ENCODE measurements at places on chromosomes 6 and 20. TPM values are rescaled to one million over a fixed set of nuclear protein-coding genes. Genes with fewer than 3 reads are reported as not detected.

DNA sequence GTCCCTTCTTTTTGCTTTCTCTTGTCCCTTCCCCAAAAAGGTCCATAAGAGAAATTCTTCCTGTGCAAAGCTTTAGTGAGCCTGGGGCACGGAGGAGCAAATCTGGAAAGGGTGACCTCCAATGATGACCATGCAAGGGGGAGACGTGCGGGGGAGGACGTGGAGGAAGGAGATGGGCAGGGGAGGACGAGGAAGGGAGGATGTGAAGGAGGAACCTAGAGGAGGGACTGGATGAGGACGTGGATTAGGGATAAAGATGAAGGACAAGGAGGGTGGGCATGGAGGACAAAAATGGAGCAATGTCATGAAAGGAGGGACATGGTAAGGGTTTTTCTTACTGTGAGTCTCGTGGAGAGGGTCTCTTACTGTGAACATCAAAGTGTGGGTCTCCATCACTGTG lies 139.5 kb downstream of the ERMARD start:
- peak; percentile 91 for DNase-seq
- H3K27ac ChIP-seq = no peak overlapping the region
- H3K4me3 ChIP-seq = no peak overlapping the region

- H3K27me3 ChIP-seq = no peaks in the 10 kb centered on the region
- no peaks in the 10 kb centered on the region for H3K4me1 ChIP-seq
- H3K27ac ChIP-seq = no peak overlapping the region
- H3K4me3 ChIP-seq = no peak overlapping the region
- no peak for DNase-seq
Observed at GRCh38 chr6:7295916-7296315, 17.1 kb downstream of the SSR1 start.

GRCh38 chr6:1988843-1989242 lies 256.6 kb downstream of the GMDS start:
- H3K4me3 ChIP-seq = no peak overlapping the region
- H3K4me1 ChIP-seq = no peaks in the 10 kb centered on the region
- H3K27ac ChIP-seq = no peak overlapping the region
- no peaks in the 10 kb centered on the region for H3K27me3 ChIP-seq

- H3K27ac ChIP-seq = no peak overlapping the region
- no peaks in the 10 kb centered on the region for H3K4me1 ChIP-seq
- no peaks in the 10 kb centered on the region for H3K36me3 ChIP-seq
- H3K4me3 ChIP-seq = no peak overlapping the region
- no peak for DNase-seq
Observed at GRCh38 chr20:15703171-15703911, 869.9 kb downstream of the KIF16B start.

DNA sequence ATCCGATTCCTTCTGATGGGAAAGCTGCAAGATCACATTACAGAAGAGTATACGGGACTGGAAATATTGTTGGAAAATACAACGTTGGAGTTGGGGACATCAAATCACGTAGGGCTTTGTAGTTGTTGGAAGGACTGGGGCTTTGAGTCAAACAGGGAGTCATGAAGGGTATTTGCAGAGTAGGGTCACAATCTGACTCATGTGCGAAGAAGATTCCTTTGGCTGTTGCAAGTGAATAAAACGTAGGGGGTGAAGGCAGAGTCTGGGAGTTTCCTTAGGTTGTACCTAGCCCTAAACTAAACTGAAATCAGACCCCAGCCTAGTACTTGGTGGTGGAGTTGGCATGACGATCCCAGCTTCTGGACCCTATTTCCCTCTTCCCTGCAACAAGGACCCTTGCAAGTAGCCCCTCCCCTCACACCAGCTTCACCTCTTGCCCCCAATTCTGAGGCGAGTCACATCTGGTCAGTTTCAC lies 32.3 kb downstream of the SNX5 start:
- peaks cover 1% of the 10 kb centered on the region for H3K36me3 ChIP-seq
- no peaks in the 10 kb centered on the region for H3K27me3 ChIP-seq
- no peak overlapping the region for H3K4me3 ChIP-seq
- H3K4me1 ChIP-seq = peaks cover 47% of the 10 kb centered on the region
- no peak for DNase-seq

DNA sequence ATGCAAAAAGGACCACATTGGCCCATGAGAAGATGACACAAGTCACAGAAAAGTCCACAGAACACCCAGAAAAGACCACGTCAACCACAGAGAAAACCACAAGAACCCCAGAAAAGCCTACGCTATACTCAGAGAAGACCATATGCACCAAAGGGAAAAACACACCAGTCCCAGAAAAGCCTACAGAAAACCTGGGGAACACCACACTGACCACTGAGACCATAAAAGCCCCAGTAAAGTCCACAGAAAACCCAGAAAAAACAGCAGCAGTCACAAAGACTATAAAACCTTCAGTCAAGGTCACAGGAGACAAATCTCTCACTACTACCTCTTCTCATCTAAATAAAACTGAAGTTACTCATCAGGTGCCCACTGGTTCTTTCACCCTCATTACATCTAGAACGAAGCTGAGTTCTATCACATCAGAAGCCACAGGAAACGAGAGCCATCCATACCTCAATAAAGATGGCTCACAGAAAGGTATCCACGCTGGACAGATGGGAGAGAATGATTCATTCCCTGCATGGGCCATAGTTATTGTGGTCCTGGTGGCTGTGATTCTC lies 11.2 kb downstream of the MUCL3 start:
- H3K4me1 ChIP-seq = peaks cover 19% of the 10 kb centered on the region
- H3K27me3 ChIP-seq = no peaks in the 10 kb centered on the region
- no peak overlapping the region for H3K27ac ChIP-seq
- DNase-seq = no peak
- H3K36me3 ChIP-seq = no peaks in the 10 kb centered on the region

The TINAG gene
- not detected for total RNA-seq

The IL17A gene
- total RNA-seq = not detected

GRCh38 chr6:13373488-13373886 lies 45.1 kb upstream of the TBC1D7 start:
- H3K36me3 ChIP-seq = no peaks in the 10 kb centered on the region
- H3K4me3 ChIP-seq = no peak overlapping the region
- no peak overlapping the region for H3K27ac ChIP-seq
- H3K27me3 ChIP-seq = no peaks in the 10 kb centered on the region
- peaks cover 32% of the 10 kb centered on the region for H3K4me1 ChIP-seq
- DNase-seq = no peak

DNA sequence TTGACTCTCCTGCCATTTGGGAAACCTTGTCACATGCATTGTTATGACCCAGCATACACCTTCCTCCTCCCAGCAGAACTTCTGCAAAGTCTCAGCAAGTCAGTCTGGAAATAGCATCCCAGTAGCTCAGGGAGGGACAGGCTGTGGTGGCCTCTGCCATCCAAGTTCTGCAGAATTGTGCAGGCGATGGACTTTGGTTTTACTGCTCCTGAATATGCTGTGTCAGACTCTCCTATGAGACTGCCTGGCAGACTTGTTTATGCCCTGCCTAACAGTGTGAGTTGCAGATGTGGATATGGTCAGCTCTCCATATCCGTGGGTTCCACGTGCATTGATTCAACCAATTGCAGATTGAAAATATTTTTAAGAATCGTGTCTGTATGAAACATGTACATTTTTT lies 52.8 kb downstream of the SNRNP48 start:
- no peaks in the 10 kb centered on the region for H3K36me3 ChIP-seq
- no peak for DNase-seq
- H3K4me1 ChIP-seq = no peaks in the 10 kb centered on the region
- no peak overlapping the region for H3K4me3 ChIP-seq
- no peak overlapping the region for H3K27ac ChIP-seq

The SPTLC3 gene
- 5.9 TPM for total RNA-seq

DNA sequence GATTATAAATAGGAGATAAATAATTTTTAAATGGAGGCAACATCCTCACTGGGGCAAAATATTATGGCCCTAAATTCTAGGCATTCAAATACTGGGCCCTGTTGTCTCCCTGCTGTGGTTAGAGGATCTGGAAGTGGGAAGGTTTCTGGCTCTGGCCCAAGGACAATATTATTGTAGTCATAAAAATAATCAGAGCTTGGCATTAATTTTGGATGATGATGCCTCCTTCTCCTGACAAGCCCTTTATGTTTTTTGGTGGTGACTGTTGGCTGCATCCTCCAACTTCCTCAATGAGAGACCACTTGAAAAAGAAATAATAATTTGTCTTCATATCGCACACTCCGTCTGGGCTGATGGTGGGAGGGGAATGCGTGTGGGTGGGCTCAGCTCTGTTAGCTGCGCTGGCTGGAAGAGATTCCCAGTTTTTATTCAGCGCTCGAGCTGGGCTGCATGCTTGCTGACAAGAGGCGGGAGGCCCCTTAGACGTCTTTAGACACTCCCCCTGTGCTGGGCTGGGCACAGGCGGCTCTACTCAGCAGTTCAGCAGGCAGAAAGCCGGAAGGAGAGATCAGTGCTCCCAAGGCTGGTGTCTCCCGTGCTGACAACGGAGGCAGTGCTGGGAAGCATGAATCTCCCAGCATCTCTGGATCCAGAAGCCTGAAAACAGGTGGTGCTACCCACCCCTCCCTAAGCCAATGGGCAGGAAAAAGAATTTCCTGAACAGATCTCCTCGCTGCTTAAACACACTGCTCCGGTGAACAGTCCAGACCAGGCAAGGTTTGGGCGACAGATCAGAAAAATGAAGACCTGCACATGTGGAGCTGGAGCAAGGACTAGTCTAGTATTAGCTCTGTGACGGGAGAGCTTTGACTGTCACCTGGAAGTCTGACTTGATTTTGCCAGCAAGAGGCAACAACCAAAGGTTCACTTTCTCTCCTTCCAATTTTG lies 97.7 kb downstream of the SYCP2 start:
- H3K27ac ChIP-seq = no peak overlapping the region
- H3K27me3 ChIP-seq = no peaks in the 10 kb centered on the region
- peak overlapping the region; percentile 33 for H3K4me3 ChIP-seq
- DNase-seq = no peak
- H3K4me1 ChIP-seq = peaks cover 26% of the 10 kb centered on the region

DNA sequence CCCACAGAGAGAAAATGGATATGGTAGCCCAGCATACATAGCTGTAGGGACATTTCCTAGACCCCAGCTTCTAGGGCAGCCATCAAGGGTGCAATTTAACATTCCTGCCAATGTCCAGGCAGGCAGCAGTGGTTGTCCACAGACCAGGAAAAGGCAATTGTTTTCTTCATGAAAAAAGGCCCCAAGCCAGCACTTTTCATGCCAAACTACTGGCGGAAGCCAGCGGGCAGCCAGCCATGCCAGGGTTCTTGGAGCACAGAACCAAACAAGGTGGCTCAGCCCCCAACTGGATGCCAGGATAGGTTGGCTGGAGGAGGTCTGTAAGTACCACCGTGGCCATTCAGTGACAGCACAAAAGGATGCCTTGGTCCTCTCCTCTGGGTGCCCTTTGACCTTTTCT lies 94.6 kb downstream of the BANF2 start:
- no peak overlapping the region for H3K27ac ChIP-seq
- H3K4me3 ChIP-seq = no peak overlapping the region
- no peak for DNase-seq
- H3K27me3 ChIP-seq = no peaks in the 10 kb centered on the region

The SYNGAP1 gene
- 16.0 TPM for total RNA-seq

The SAMD5 gene
- 3.2 TPM for total RNA-seq

DNA sequence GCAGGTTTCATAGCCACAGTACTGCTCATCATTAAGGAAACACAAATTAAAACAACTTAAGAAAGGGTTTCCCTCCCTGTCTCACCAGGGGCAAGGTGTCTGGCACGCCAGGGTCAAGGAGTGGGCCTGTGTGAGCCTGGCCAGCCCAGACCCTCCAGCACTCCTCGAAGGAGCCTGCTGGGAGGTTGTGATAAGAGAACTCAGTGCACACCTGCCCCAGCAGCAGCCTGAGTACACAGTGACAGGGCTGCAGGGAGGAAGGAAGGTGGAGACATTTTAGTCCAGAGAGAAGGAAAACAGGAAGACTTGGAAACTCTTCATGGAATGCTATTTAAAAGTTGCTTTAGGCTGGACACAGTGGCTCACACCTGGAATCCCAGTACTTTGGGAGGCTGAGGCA lies 14.1 kb downstream of the NINL start:
- H3K27me3 ChIP-seq = no peaks in the 10 kb centered on the region
- no peak overlapping the region for H3K4me3 ChIP-seq
- no peak for DNase-seq
- no peaks in the 10 kb centered on the region for H3K36me3 ChIP-seq

The PPP1R14C gene
- 23.8 TPM for total RNA-seq

DNA sequence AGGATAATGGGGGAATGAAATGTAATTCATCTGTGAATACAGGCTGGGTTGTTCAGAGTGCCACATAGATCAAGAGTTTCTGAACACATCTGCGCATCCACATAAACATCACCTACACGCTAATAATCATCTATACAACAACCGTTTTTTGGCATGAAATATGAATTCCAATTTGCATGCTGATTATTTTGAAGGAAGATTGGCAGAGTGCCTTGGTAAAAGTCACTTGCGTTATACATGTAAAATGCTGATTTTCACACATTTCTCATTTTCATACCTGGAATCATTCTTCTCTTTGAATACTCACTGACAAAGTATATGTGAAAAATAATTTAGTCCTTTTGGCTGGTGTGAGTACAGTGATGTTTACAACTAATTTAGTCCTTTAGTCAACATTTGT lies 17.7 kb downstream of the COL9A1 start:
- DNase-seq = no peak
- peaks cover 13% of the 10 kb centered on the region for H3K4me1 ChIP-seq
- H3K27ac ChIP-seq = no peak overlapping the region
- H3K36me3 ChIP-seq = no peaks in the 10 kb centered on the region
- H3K4me3 ChIP-seq = no peak overlapping the region
- H3K27me3 ChIP-seq = no peaks in the 10 kb centered on the region

The ELOVL2 gene
- 0.25 TPM for total RNA-seq

DNA sequence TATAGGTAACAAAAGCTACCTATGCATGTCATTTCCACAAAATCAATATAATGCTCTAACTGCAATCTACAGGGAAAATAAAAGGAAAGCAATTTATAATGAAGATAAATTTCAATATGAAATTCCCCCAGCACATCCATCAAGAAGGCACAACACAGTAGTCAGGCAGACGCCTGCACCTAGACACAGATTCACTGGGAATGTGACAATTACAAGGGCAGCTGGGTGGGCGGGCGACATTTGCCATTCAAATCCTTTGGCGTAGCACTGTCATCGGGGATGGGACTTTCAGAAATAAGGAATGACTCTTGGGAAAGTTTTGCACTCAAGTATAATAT lies 60.4 kb downstream of the SULF2 start:
- no peak overlapping the region for H3K4me3 ChIP-seq
- peaks cover 37% of the 10 kb centered on the region for H3K4me1 ChIP-seq
- H3K36me3 ChIP-seq = peaks cover 4% of the 10 kb centered on the region
- H3K27ac ChIP-seq = no peak overlapping the region

GRCh38 chr6:56580271-56580670 lies 62.4 kb downstream of the DST start:
- no peak overlapping the region for H3K4me3 ChIP-seq
- no peaks in the 10 kb centered on the region for H3K36me3 ChIP-seq
- no peaks in the 10 kb centered on the region for H3K4me1 ChIP-seq
- no peak for DNase-seq
- H3K27me3 ChIP-seq = no peaks in the 10 kb centered on the region

The SNX9 gene
- 61.4 TPM for total RNA-seq

DNA sequence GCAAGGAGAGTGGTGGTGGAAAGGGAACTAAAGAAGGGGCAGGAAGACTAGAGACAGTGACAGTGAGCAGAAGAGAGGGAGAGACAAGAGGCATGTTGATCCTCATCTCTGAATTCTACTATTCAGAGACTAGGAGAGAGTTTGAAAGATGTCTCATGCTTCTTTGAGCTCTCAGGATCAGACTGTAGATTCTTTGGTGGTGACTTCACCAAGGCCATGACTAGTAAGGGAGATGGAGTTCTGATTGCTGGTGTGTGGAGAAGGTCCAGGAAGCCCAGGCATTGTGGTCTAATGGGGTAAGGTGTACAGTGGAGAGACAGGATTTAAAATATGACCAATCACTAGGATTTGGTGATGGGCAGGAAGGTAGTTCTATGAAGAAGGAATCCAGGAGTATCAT lies 713 bp downstream of the WFDC9 start:
- no peak overlapping the region for H3K4me3 ChIP-seq
- H3K36me3 ChIP-seq = no peaks in the 10 kb centered on the region
- no peaks in the 10 kb centered on the region for H3K4me1 ChIP-seq
- no peak for DNase-seq
- H3K27me3 ChIP-seq = no peaks in the 10 kb centered on the region
- no peak overlapping the region for H3K27ac ChIP-seq

All from vagina (tissue), 2 donors.